Activated CD4-positive, alpha-beta T cell treated with anti-CD3 and anti-CD28 coated beads, Interleukin-2, amount 50 U/mL, for 1 hour (primary cell): ENCODE measurements at places on chromosomes 1 and 21.

- no peak for DNase-seq
Observed at GRCh38 chr1:246608616-246609376, 42.5 kb downstream of the CNST start.

- peak; percentile 65 for DNase-seq
Observed at GRCh38 chr1:154186177-154186576, 5.7 kb downstream of the TPM3 start.

DNA sequence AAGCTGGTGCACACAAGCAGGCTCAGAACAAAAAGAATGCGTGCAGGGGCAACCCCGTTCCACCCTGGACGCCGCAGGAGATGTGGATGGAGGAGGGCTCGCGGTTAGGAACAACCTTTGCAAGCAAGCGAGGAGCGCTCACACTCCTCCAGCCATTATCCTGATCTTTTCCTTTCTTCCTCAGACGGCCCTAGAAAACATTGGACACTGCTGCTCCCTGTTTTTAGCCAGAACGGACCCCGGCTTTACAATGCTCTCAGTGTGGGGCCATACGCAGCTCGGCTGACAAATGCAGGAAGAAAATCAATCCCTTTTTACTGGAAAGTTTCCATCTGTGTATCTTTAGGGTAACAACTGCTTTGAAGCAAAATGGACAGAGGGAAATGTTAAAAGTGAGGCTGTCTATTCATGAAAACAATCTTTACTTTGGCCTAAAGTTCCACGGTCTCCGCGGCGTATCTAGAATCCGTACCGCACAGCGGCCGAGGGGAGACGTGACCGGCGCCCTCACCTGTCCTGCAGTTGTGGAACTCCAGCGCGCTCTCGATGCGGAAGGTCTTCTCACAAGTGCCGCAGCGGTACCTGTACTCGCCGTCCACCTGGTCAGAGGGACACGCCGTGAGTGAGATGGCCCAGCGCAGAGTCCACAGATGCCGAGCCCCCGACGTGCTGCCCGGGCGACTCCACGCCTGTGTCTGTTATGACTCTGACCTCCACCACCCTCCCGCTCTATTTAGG lies 44.0 kb downstream of the PRDM15 start:
- no peak for DNase-seq

GRCh38 chr21:31872452-31873274 lies at the start of gene HUNK:
Gene HUNK, plus strand, starts transcription at chr21:31873020. Its CDS starts 655 bp downstream, at chr21:31873675.
- DNase-seq, result no peak

GRCh38 chr1:94542088-94542870 lies 720 bp upstream of the F3 start:
- no peak for DNase-seq

DNA sequence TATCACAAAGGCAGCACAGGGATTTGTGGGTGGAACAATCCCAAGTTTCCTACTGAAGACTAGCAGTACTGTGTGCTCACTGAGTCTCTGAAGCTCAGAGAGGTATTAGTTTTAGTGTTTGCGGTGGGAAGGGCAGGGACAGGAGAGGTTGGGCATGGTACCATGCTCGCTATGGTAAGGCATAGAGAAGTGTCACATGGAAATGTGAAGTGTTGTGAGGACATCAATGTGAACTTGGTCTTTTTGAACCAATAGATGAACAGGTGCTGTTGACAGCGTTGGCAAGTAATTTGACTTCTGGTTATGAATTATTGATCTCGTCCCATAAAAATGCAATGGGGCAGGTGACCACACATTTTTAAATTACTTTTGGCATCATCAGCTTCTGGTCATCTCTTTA lies 55.8 kb upstream of the ADAMTS1 start:
- DNase-seq, result no peak

GRCh38 chr1:153422450-153423068 lies 6.2 kb downstream of the S100A7A start:
- peak; percentile 72 for DNase-seq

DNA sequence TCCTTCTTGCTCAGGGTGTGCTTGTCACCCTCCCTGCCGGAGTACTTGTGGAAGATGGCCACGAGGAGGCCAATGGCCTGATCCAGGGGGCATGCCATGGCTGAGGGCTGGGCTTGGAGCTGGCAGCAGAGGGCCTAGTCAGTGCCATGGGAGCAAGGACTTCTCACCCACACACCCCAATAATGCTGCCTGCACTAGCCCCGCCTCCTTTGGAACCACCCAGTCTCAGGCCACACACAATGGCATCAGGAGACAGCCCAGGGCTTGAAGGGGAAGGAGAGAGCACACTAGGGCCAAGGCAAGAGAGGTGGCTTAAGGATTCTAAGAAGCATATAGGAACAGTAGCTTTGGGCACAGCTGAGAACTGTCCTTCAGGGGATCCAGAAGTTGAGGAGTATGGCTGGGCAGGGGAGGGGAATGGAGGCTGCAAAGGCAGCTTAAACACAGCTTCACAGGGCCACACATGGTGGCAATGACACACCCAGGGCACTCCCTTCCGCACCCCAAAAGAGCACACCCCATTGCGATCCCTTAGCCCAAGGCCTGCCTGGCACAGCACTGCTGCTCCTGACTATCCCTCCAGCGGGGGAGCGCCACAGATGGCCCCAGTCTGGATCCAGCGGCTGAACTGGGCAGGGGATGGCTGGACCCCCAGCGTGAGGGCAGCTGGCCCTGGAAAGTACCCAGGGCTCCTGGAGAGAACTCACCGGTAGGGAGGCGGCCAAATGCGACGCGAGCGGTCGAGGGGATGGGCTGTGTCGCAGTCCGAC lies at the start of gene S100A6:
Gene S100A6, minus strand, starts transcription at position 750 of the 770 bp plus-strand sequence. Its CDS starts 652 bp downstream, at position 98.
- peak; percentile 48 for DNase-seq

DNA sequence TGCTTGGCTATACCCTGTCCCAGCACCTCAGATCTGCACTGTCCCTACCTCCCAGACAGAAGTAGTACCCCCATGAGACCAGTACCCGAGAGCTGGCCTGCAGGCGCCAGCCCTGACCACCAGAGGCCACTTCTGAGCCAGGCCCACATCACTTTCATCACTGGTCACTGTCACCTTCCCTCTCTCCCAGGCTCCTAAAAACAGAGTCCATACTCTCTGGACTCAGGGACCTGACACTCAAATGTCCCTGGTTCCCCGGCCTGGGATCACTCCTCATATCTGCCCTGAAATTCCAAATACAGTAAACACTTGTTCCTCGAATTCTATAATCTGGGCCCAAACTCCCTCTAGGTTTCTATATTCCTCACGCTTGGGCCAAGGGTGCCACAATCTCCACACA lies 18.7 kb downstream of the TMEM53 start:
- DNase-seq, result no peak

DNA sequence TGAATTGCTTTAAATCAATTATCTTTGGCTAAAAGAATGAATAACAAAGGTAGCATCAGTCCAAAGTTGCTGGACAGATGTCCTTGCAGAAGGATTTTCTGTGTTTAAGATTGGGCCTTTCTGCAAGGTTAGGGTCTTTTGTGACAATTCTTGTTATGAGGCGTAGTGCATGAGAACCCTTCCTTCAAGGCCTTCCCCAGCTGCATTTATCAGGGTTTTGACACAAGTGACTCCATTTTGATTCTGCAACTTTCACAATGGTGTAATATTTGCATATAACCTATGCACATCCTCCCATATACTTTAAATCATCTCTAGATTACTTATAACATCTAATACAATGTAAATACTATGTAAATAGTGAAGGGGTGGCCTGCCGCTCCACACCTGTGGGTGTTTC lies 1.1 kb upstream of the SETD4 start:
- DNase-seq, result no peak

DNA sequence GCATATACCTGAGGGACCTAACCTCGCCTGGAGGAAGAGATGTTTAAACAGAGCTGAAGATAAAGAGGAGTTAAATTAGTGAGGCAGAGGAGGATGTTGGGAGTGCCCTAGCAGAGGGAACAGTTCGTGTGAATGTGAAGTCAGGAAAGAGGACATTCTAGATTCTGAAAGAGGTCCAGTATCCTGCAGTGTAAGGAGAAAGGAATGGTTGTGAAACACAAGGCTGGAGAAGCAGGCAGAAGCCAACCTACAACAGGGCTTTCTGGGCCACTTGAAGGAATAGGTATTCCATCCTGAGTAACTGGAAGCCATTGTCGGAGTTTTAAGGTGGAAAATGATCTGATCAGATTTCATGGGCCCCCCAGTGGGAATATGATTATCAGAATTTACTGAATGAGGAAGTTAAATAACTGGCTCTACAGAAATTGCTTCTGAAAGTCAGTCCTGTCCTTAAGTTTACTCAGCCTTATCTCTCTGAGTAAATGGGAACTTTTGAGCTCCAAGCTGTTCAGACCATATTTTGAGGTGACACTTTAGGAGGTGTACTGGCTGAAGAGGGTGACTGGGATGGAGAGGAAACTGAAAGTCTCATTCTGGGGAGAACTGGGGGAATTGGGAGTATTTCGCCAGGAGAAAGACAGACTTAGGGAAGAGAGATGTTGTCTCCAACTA lies 24.4 kb upstream of the FAAH start:
- no peak for DNase-seq

DNA sequence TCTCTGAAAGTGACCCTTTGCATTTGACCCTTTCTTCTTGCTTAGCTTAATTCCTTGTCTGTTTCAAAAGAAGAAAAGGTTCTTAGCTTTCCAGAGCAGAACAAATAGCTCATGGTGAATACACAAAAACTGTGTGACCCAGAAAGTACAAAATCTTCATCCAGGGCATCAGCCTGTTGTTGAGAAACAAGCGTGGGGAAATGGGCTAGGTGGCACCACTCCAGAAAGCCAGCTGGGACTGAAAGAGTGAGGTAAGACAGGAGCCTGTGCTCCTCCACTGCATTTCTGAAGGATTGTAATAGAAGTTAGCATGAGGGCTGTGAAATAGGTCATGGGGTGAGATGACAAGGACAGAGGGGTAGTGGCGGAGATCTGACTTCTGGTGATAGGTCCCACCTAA lies 45.8 kb downstream of the CYP2J2 start:
- no peak for DNase-seq

DNA sequence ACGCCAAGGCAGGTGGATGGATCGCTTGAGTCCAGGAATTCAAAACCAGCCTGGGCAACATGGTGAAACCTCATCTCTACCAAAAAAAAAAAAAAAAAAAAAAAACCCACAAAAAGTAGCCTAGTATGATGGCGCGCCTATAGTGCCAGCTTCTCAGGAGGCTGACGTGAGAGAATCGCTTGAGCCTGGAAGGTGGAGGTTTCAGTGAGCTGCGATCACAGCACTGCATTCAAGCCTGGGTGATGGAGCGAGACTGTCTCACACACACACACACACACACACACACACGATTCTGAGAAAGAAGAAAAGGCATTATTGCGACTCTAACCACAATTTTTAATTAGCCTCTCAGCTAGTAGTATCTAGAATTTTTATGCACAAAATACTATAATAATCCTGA lies 86.5 kb downstream of the RASAL2 start:
- no peak for DNase-seq

DNA sequence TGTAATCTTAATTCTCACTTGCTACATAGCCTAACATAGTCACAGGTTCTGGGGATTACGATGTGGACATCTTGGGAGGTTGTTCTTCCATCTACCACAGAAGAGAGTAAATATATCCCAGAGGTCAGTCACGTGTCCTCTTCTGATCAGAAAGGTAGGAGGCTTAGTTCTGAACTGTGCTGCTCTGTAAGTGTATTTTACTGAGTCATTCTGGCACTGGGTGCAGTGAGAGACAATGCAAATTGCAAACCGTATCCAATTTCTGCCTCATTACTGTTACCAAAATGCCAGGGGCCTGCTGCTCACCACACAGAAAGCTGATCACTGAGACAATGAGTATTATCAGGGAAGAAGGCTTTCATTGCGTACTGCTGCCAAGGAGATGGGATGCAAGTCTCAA lies 104.0 kb downstream of the GABPA start:
- DNase-seq, result no peak

DNA sequence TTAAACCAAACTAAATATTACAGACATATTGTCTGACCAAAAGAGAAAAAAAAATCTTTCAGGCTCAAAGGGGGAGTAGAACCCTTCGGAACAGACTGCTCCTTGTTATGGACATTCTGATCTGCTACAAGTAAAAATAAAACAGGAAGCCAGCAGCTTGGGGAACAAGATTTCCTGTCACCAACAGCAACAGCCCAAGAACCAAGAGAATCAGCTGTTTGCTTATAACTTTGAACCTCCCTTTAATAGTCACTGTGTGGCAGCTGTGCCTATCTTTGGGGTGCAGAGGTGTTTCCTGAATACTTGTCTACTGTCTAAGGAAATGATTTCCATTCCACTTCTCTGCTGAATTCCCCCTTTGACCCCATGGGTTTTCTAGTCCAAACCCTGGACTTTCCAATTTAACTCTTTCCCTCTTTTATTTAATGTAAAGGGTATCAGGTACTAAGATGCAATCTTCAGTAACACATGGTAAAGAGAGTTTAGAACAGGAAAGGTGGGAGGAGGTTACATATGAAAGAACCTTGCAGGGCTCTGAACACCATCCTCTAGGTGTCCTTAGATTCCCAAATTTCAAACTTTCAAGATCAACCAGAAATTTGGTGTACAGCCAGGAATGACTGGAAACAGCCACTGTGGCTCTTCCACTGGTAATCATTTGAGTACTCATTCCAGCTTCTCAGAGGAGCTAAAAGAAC lies 38.6 kb downstream of the GPR3 start:
- DNase-seq, result peak; percentile 13

- DNase-seq, result no peak
Observed at GRCh38 chr1:168636642-168637111, 60.3 kb downstream of the XCL1 start.

GRCh38 chr1:100543640-100544039 lies 5.7 kb downstream of the GPR88 start:
- DNase-seq, result peak; percentile 8

GRCh38 chr21:36255663-36256062 lies 64.3 kb upstream of the MORC3 start:
- no peak for DNase-seq

DNA sequence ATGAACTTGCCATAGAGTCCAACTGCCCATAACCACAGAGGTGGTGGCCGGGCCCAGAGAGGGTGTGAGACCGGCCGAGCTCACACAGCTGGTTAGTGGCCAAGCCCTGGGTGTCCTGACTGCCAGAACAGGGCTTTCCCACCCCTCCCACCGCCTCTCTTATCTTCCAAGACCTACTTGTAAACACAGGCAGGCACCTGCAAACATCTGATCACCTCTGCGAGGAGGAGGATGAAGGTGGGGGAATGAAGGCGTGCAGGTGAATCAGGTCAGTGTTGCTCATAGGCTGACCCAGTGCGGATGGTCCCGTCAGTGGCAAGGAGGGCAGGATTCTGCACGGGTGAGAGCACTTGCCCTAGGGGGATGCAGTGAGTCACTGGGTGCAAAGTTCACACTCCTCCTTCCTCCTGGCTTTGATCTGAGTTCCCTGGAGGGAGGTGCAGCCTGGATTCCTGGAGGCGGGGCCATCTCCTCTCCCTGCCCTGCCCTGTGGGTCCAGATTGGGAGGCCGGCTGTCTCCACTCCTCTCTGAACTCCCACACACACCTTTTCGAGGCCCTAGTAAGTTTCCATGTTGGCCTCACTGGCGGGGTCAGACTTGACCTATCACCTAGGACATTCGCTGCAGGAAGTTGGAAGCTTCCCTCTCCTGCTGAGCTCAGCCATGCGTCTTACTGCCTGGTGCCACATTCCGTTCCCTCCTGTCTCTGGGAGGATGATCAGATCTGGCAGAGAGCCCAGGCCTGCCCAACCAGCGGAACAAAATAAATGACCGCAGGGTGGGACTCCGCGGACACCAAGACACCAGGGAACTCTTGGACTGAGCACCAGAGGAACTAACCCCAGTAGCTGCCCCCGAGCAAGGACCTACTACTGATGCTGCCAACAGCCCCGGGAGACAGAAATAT lies 7.3 kb downstream of the UQCRHL start:
- no peak for DNase-seq

- DNase-seq, result no peak
Observed at GRCh38 chr1:175273376-175274031, 80.9 kb upstream of the KIAA0040 start.
